ENCODE measurements at places on chromosomes 3 and 15.

GRCh38 chr3:196235452-196236122, 19.3 kb downstream of the SLC51A start:
- DNase-seq = no peak

DNA sequence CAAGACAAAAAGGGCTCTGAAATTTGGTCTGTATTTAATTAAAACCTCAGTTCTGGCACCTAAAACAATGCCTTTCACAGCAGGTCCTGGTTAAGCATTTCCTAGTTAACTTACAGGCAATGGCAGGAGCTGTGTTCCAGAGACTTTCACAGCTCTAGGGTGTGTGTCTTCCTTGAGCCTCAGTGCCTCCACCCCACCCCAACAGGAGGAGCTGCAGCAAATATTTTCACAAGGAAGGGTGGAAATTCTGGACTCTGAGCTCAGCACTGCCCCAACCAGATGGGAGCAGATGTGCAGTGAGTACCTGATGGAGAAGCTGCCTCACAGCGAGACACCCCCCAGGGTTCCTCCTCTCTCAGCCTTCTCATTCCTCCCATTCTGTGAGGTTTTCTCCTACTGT, 106.3 kb upstream of the SPATA12 start:
- no peak for DNase-seq

DNA sequence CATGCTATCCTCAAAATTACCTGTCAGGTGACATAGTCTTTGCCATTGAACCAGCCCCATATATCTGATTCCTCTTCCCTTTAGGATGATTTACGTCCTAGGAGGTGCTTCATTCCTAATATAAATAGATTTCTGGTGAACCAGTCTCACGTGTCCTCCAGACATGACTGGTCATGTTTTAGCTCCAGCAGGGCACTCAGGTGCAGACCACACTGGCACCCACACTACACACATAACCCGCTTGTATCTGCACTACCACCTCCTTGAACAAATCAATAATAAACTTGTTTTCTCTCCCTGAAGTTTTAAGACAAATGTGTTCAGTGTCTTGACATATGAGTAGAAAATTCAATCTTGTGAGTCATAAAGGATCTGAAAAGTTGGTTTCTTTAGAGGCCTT, 155.5 kb downstream of the GOLIM4 start:
- no peak for DNase-seq

- DNase-seq = no peak
Observed at GRCh38 chr15:57089815-57090495, 171.5 kb downstream of the TCF12 start.

GRCh38 chr3:61892891-61893290, 331.5 kb downstream of the PTPRG start:
- DNase-seq = no peak

DNA sequence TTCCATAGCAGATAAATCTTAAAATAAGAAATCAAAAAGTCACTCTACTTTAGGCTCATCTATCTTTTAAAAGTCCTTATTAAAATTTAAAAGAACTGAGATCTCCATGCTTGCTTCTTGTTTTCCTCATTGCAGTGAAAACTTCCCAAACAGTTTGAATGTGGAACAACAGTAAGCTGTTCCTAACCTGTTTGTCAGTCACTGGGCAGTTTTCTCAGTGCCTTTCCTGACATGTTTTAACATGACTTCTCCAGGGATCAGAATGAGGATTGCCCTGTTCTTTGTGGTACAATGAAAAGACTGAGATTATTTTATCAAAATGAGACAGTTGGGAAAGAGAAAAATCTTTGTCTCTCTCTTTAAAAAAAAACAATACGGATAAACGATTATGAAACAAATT, 774 bp downstream of the GPR87 start:
- DNase-seq = no peak

DNA sequence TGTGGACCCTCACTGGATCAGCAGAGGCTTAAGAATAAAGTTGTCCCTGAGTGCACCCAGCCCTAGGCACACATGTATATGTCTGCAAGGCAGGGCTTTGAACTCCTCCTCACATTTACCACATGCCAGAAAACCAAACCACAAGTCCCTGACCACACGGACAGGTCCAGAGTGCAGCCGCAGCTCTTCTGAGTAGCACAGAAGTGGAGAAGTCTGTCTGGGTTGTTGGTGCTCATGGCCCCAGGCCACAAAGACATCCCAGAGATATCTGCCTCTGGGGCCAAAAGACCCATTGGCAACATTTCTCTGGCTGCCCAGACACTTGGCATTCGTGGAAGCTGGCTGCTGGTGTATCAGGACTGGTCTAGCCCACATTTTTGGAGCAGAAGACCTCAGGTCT, 17.4 kb downstream of the SUSD5 start:
- DNase-seq = no peak

GRCh38 chr3:77530870-77531269, 491.0 kb downstream of the ROBO2 start:
- DNase-seq = no peak

GRCh38 chr15:98018761-98019351, 58.4 kb downstream of the ARRDC4 start:
- DNase-seq = no peak
